ENCODE measurements at places on chromosomes 2 and 18.

GRCh38 chr18:42617221-42617620 lies 498.3 kb downstream of the RIT2 start:
- no peak for DNase-seq

GRCh38 chr2:74148457-74149246 lies 940 bp upstream of the BOLA3 start:
- DNase-seq, result no peak

DNA sequence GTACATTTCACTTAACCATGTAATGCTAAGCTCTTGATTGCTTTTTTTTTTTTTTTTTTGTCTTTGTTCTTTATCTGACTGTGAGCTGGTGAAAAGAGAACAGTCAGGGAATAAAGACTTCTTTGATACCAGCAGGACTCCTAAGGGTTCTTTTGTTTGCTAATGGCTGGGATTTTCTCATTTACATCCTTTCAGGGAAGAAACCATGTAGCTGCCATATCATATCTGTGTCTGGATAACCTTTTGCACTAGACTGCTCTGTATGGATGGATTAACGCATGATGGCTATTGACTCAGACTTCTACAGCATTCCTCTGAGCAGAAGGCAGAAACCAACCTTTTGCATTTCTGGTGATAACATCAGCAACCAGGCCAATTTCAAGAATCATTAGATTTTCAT lies 504.0 kb downstream of the LRRTM4 start:
- DNase-seq, result no peak

DNA sequence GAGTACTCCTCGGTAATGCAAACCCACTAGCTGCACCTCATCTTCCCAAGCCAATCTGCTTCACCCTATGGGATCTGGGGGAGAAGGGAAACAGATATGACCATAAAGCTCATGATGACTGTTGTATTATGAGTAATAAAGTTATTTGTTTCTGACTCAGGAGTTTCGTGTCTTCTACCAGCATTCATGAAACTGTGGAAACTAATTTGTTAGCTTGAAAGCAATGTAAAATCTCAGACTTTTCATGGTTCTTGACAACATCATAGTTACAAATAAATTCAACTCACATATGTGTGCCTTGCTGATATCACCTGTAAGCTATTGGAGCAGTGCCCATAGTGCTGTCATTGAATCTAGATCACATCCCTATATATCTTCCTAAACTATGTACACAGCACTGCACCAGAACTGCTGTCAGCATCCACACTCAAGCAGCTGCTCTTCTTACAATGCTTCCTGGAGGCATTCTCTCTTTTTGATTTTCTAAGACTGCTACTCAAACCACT lies 135.6 kb upstream of the KYNU start:
- no peak for DNase-seq

GRCh38 chr2:241505781-241506201 lies 2.6 kb downstream of the STK25 start:
- no peak for DNase-seq

DNA sequence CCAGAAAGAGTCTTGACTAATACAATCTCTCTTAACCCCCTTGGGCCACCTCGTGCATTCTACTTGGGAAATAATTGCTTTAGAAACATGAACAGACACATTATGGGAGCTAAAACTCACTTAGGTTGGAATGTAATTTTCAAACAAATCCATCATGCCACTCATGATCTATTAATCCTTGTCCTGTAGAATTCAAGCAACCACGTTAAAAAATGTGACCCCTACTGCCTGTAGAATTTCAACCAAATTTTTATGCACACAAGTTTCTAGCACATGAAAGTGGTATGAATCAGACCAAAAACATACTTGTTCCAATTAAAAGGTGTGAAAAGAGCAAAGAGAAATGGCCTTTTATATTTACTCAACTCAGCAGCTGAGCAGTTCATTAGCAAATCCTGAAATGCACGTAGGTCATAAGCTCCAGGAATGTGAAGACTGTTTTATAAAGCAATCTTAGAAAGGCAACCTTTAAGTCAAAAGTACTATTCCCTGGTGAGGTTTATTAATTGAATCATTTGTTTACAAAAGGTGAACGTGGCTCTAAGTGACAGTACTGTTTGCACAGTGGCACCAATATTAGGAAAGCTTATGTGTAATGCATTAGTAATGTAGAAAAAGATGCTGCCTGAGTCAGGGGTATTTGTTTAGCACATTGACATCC lies 459.4 kb upstream of the UBE2E3 start:
- DNase-seq, result no peak

DNA sequence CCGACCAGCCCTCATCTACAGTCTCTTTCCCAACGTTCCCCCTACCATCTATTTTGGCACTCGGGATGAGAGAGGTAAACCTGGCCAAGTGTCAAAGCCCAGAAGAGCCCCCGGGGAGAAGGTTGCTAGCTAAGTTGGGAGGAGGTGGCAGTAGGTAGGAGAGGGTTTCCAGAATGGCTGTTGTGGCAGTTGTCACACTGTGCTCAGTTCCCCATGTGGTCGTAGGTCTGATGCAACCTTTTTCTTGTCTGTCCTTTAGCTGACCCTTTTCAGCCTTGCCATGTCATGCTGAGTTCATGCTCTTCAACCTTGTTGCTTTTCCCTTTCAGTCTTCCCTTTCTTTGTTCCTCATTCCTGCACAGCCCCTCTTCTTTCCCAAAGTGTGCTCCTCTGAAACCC lies 34.5 kb downstream of the TTLL4 start:
- DNase-seq, result no peak

DNA sequence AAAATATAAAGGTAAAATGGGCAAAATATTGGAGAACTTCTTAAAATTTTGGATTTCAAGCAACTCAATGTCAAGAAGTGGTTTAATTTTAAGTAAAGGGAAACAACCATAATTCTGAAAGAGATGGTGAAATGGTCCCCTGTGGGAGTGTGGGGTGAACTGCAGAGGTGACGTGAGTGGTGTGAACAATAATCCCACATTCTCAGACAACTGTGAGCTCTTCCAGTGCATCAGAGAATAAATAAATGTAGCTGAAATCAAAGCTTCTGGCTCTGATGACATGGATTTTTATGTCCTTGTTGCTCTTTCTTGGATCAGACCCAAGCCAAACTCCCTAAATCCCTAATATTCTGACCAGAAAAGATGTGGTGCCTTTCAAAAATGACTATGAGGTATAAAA lies 672.7 kb downstream of the ZEB2 start:
- DNase-seq, result no peak
